Endothelial cell (in vitro differentiated cells): ENCODE measurements at places on chromosomes 2 and 18.

DNA sequence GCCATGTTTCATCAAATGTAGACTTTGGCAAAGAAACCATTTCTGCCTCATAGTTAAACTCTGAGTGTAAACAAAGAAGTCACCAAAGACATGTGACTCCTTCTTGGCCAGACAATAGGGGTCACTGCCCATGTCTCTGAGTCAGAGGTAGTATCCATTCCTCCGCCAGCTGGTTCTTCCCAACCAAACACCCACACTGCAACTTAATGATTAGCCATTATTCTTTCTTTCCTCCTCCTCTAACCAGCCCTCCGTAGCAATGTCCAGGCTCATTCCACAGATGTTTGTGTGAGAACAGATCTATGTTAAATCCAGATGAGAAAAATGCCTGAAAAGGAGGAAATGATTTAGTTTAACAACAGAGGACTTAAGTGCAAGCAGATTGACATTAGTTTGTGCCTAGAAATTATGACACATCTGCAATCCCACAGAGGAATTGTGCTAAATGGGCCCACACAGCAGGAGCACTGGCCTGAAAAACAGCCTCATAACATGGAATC is 127.9 kb upstream of the SH3BP4 start:
- DNase-seq = no peak

DNA sequence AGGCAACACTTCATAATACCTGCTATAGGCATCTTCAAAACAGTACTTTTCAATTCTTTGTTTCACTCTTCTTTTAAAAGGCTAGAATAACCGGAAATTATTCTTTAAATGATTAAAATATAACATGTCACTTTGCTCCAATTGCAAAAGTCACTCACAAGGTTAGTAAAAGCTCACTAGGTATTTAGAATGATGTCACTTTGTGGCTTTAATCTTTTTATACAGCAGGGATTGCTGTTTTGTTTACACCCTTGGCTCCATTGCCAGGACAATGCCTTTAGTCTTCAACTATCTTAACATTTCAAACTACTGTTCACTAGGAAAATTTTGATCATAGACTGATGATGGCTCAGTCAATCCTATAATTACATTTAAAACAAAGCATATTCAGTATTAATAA is 157.1 kb downstream of the BAZ2B start:
- no peak for DNase-seq

DNA sequence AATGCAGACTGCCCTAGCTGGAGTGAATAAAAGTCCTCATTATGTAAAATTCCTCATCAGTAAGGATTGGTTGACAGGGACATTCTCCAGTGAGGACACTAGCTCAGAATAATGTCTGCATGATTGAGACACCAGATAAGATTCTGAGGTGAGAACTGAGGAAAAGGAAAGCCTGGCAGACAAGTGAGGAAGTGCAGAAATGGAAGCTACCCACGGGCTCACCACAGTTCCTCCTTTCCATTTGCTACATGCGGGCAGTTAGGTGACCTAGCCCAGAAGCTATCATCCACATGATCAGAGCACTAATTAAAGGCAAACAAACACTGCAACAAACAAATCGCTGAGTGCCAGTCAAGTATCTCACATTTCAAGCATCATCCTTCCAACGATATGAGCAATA is 27.7 kb downstream of the NETO1 start:
- no peak for DNase-seq

DNA sequence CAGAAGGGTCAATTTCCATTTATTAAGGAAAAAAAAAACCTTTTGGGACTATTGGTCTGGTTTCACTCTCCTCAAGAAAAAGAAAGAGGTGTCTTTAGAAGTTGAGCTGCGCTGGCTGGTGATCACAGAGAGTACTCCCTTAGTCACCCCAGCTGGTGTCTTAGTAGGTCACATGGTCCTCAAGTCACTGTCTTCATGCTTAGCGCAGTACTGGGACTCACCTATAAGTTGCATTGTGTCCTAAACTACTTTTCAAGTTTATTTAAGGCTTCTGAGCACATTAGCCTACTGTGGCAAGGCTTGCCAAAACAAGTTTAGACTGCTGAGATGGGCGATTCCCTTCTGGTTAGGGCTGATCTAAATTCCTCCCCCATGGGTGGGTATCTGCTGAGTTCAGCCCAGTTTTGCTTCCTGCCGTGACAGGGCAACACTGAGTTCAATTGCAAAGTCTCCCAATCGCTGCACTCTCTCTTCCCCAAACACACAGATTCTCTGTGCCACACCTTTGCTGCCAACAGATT is 824.9 kb upstream of the CRIM1 start:
- DNase-seq = no peak

DNA sequence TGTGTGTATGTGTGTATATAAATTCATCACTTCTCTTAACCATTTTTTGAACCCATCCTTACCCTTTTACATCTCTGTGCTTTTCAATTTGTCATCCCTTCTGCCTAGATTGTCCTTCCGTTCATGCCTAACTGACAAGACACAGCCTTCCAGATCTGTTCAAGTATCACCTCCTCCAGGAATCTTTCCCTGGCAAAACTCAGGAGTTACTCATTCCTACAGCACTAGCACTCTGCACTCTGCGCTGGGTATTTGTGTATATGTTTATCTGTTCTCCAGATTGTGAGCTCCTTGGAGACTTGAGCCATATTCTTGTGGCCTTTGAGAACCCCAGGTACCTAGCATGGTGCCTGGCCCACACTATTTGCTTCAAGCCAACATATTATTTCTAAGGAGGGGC is 26.8 kb upstream of the ASXL2 start:
- DNase-seq = no peak

DNA sequence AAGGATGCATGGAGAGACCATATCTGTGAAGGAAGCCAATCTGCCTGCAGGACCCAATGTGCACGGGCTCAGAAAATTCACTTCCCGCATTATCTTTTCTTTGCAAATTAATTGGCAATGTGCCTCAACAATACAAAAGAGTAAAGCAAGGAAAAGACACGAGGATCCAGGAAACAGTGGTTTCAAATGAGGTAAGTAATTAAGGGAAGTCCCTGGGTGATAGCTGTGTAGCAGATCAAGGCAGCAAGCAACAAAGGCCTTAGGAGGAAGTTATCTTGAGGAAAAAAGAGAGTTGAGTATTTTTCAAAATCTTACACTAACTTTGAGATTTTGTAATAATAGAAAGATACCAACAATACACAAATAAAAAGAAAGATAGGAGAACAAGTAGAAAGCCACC is 44.3 kb upstream of the TGIF1 start:
- no peak for DNase-seq

DNA sequence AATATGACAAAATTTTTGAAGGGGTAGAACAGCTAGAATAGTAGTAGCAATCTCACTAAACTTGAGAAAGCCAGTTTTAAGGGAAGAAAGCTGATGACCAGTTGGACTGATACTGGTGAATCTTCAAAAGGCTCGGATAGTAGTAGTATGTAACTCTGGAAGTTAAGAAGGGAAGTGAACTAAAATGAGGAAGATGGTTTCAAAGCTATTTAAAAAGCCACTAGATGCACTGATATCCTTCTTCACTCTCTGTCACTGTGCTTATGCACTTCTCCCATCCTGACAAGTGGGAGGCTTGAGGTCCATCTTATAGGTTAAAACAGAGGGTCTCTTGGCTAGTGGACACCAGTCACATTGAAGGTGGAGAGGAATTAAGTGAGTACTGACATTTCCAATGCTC is 141.1 kb downstream of the NCOA1 start:
- no peak for DNase-seq

- DNase-seq = peak; percentile 6
Measured at GRCh38 chr2:241854342-241855244, 4.1 kb downstream of the PDCD1 start.

DNA sequence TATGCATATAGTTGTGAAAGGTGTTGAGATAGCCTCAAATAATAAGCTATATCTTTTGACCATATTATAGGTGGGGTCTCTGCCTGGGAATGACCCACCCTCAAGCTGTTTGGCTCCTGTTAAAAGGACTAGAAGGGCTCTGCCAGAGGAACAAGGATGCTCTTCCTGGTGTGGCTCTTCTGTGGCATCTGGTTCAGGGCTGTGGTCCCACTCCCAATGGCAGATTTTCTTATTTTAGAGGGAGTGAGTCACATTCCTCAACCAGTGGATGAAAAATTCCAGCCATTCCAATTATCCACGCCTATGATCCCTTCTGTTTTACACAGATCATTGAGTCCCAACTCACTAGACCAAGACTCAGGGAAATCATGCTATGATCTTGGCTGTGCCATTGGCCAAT is 119.9 kb downstream of the PARD3B start:
- DNase-seq = no peak

DNA sequence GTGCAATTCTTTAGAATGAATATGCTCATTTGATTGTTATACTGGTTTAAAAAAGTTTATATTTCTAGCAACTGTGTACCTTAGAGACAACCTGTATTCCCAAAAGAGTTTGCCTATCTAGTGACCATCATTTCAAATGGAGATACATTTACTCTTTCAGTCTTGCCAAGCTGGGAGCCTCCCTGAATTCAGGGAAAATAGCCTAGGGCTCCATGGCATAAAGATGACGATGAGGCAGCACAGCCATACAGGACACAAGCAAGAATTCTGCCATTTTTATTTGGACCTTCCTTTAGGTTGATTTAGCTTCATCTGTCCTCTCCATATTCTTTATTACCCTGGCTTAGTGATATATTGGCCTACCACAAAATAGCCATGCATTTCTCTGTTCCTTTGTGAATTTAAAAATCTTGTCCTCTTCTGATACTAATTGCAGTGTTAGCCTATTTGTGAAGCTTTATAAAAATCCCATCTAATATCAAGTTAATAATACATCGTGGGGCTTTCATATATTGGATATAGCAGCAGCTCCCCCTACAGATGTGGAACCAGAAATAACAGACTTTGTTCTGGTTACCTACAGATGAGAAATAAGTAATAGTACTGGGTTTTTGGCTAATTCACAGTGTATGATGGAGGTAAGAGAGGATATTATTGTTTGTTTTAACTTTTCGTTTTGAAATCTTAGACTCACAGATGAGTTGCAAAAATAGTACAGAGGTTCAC is 1661.9 kb upstream of the PIK3C3 start:
- DNase-seq = no peak

DNA sequence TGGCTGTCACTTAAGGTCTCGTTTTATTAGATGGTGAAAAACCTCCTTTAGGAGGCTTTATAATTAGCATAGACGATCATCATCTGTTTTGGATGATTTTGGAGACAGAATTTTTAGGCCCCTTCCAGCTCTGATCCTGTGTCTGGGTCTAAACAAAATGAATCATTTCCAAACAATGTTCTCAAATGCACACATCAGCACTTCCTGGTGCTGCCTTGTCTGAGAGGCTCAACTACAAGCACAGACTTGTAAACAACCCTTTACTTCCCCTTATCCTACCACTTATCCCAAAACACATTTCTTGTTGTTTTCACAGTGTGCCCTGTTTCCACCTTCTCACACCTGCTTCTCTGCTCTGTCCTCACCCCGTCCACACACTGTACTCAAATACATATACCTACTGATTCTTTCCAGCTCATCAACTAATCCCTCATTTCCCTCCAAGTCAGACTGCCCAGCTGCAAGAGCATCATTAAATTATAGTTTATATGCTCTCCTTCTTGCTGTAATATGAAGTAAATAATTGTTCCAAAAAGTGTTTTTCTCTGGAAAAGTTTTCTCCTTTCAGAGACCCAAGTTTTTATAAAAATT is 71.2 kb upstream of the COL3A1 start:
- no peak for DNase-seq

DNA sequence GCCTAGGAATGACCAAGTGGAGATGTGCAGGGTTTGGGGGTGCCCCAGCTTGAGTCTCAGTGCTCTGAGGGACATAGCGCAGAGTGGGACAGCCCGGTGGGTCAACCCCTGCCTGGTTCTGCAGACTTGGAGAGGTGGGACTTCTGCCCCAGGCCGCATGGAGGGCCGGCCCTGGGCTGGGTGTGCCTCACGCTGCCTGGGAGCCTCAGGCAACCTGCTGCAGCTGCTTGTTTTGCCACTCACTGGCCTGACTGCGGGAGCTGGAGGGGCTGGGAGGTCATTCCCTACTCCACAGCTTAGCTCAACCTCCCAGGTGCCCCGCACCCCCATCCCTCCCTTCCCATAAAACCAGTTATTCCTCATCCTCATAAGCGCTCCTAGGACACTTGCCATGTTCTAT is 33.1 kb downstream of the ODC1 start:
- no peak for DNase-seq

DNA sequence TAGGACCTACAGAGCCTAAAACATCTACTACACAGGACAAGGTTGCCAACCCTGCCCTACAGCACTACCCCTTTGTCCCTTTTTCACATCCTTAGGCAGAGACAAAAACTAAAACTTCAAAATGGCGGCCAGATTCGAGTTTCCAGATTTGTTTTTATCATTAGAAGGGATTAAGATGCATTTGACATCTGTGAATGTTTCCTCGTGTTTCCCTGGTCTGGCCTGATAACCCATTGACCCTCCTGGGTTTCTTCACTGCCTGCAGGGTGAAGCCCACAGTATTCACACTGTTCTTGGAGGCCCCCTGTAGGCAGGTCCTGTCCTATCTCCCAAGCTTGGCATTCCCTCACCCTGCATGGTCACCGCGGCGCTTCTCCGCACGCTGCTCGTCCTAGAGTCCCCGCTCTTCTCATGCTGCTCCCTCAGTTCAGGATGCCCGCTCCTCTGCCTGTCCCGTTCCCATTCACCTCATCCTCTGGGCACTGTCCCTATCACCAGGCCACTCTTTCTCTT is 67.6 kb downstream of the TPGS2 start:
- no peak for DNase-seq

GRCh38 chr2:181241797-181242196 is 215.4 kb upstream of the ITGA4 start:
- no peak for DNase-seq

- DNase-seq = no peak
Measured at GRCh38 chr2:84991404-84992160, 20.6 kb downstream of the KCMF1 start.

GRCh38 chr2:101396316-101396717 is 9.0 kb upstream of the CREG2 start:
- DNase-seq = no peak

DNA sequence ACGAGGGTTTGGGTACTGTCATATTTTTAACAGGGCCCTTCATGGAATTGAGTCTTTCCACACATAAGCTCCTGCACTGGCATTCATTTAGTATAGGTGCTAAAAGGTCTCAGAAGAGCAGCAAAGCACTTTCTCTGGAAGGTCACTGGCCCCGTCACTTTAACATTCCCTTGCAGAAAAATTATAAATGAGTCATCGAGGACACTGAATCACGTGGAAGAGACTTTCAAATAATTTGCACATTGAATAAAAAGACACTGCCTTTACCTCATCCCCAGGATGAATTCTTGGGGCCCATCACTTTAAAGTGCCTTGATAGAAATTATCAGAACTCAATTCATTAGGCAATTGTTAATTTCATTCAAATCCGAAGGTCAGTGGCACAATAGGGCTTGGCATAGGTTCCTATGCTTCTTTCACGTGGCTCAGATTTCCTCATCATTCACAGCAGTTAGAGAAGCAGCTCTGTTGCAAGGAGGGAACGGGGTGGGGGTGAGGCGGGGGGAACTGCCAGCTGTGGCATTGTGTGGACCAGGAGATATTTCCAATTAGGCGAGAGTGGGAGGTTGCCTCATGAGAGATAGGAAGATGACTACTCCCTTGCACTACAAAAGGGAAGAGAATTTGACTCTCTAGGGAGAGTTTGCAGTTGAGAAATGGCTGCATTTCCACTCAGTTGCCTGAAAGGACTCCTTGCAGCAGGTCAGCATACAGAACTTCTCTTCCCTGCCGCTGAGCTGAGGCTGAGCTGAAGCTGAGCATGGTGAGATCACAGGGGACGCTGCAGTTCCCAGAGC is 86.3 kb upstream of the NPAS2 start:
- no peak for DNase-seq
